ENCODE measurements at places on chromosomes 7 and 10. TPM values are rescaled to one million over a fixed set of nuclear protein-coding genes. Genes with fewer than 3 reads are reported as not detected.

DNA sequence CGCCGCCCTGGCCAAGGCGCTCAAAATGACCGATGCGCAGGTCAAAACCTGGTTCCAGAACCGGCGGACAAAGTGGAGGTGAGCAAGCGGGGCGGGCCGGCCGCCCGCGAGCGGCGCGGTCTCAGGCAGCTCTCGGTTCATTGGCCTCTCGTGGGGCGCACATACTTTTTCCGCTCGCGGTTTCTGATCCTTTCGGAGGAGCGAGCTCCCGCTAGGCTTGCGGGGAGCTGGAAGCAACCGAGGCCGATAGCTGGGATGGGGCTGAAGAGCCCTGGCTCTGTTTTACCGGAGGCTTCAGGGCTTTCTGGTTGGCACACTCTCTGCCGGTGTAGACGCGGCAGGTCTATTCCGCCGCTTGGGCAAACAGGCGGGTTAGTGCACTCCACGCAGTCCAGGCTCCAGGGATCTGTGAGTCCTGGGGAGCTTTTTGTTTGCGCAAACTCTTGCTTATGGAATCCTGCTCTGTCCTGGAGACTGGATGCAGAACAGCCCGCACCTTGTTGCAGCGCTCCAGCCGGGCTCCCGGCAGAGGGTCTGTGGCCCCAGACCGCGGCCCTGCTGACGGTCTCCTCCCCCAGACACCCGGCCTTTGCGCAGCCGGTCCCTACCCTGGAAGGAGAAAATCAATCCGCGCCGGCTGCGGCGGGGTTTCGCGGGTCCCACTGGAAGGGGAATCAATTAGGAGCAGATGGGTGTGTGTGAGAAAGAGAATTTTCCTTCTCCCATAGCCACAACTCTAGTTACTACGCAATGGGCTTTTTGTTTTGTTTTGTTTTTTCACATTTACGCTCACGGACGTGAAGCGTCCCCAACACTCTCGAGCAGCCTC, 3.4 kb downstream of the TLX1 start:
- DNase-seq = no peak

CACUL1 gene
- 35.6 TPM for total RNA-seq

TRIL gene
- total RNA-seq = 2.9 TPM

SFTPA1 gene
- total RNA-seq = 14,730 TPM

DNA sequence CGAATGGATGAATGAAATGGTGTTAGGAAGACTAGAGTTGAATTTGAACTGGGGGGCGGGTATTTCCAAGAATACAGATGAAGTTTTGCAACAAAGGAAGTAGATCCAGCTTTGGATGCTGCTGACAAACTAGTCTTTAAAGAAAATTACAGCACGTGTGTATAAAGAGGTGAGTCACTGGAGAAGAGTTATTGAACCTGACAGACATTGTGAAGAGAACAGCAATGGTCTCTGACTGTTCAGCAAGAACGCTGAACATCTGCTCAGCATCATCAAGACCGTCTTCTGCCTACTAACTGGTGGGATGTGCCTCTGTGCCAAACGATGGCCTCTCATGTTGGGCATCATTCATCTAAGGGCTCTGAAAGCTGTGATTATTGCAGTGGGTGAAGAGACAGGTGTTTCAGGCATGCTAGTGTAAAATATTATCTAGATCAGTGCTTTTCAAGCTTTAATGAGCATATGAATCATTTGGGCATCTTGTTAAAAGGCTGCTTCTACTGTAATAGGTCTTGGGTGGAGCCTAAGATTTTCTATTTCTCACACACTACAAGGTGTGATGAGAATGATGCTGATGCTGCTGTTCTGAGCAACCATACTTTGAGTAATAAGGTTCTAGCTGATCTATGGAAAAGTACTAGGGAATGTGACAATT, 291.3 kb downstream of the PTEN start:
- DNase-seq = no peak

PCDH15 gene
- 1.1 TPM for total RNA-seq

DNA sequence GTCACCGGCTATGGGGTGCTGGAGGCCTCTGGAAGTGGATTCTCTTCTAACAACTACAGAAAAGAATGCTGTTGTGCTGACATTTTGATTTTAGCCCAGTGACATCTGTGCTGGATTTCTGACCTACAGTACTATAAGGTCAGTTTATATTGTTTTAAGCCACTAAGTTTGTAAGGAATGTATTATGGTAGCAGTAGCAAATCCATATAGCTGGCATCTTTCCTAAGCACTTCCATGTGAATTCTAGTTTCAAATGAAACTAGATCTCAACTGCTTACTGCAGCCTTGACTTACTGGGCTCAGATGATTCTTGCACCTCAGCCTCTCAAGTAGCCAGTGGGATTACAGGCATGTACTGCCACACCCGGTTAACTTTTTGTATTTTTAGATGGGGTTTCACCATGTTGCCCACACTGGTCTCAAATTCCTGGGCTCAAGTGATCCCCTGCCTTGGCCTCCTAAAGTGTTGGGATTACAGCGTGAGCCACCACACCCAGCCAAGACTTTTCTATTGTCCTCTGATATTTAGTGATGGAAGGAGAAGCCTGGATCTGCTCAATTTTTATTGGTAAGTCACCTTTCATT, 414.0 kb downstream of the PHTF2 start:
- DNase-seq = no peak

- no peak for DNase-seq
Measured at GRCh38 chr7:27316311-27316710, 73.7 kb downstream of the EVX1 start.

GRCh38 chr7:121447911-121448300, 51.8 kb upstream of the FAM3C start:
- DNase-seq = no peak

NPSR1 gene
- not detected for total RNA-seq

DNA sequence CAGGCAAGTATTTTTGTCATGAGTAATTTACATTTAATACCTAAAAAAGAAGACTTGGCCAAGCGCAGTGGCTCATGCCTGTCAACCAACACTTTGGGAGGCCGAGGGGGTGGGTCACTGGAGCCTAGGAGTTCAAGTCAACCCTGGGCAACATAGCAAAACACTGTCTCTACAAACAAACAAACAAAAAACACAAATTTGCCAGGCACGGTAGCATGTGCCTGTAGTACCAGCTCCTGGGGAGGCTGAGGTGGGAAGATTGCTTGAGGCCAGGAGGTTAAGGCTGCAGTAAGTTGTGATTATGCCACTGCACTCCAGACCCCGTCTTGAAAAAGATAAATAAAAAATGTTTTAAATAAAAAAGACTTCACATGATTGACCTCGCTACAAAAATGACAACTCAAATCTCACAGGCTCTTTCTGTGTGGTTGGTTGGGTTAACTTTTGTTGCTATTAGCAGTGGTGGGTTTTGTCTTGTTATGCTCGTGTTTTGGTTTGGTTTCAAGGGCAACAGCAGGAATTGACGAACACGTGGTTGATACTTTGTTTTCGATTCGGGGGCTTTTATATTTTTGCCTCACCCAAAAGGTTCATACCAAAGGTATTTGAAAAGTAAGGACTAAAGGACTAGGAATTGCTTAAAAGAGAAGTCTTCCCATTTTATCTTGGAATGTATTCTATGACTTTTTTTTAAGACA, 227.2 kb upstream of the MKLN1 start:
- no peak for DNase-seq

- no peak for DNase-seq
Measured at GRCh38 chr7:149713061-149713730, 60.2 kb downstream of the ZNF467 start.

ADGRA1 gene
- total RNA-seq = 0.34 TPM

DNAJB9 gene
- total RNA-seq = 29.6 TPM

NPM3 gene
- 14.4 TPM for total RNA-seq

SHTN1 gene
- total RNA-seq = 40.9 TPM

ZWINT gene
- 5.6 TPM for total RNA-seq

- DNase-seq = no peak
Measured at GRCh38 chr10:12195281-12195602, 449 bp downstream of the NUDT5 start.

INMT gene
- 447 TPM for total RNA-seq

EPHB6 gene
- total RNA-seq = 9.4 TPM

GRCh38 chr7:10156972-10157371, 816.7 kb upstream of the PHF14 start:
- no peak for DNase-seq

SH2B2 gene
- total RNA-seq = 16.4 TPM

DNA sequence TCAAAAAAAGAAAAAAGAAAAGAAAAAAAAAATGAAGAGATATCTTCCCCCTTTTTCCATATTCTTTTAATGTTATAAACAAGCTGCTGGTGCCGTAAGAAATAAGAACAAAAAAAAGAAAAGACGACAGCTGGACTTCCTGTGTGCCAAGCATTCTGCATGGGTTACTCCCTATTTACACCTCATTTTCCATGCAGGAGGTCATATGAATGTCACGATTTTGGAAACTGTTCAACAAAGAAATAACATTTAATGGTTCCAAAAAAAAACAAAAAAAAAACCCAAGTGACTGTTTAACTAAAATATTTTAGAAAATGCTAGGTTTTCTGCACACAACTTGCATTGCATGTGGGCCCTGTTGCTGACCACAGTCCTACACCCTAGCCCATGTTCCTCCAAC, 159.3 kb downstream of the TNS3 start:
- no peak for DNase-seq

- DNase-seq = no peak
Measured at GRCh38 chr7:100356416-100357068, 1.4 kb upstream of the PILRB start.

GPAM gene
- total RNA-seq = 26.2 TPM

GRCh38 chr7:141053626-141054025, 20.2 kb upstream of the TMEM178B start:
- peak; percentile 11 for DNase-seq

DNA sequence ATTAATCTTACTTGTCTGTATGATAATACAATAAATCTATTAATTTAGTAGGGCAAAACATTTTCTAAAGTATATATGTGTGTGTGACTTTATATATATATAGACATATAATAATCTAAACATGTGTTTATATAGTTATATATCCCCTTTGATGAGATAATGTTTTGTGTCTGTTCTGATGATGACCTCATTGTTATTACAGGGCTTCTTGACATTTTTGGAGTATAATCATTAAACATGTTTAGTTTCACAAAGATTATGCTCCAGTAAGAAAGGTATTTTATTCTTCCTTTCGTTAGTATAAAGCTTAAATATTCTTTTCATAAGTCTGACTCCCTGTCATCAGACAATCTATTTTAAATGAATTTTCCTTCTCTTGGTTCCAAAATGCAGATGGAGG, 62.3 kb upstream of the CABCOCO1 start:
- DNase-seq = no peak

DNA sequence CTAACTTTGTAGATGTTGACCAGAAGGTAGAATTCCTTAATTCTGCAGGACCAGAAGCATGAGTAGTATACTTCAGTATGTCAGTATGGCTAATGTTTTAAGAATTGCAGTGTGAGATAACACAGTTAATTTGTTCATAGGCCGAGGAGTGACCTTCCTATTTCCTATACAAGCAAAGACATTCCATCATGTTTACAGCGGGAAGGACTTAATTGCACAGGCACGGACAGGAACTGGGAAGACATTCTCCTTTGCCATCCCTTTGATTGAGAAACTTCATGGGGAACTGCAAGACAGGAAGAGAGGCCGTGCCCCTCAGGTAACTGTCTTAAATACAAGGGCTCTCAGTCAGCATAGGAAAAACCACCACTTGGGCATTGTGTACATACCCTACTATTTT, 7.2 kb downstream of the DDX21 start:
- no peak for DNase-seq

PRTFDC1 gene
- total RNA-seq = 2.9 TPM

- DNase-seq = no peak
Measured at GRCh38 chr7:138564365-138564764, 104.3 kb downstream of the TRIM24 start.

UCN3 gene
- total RNA-seq = not detected

DNA sequence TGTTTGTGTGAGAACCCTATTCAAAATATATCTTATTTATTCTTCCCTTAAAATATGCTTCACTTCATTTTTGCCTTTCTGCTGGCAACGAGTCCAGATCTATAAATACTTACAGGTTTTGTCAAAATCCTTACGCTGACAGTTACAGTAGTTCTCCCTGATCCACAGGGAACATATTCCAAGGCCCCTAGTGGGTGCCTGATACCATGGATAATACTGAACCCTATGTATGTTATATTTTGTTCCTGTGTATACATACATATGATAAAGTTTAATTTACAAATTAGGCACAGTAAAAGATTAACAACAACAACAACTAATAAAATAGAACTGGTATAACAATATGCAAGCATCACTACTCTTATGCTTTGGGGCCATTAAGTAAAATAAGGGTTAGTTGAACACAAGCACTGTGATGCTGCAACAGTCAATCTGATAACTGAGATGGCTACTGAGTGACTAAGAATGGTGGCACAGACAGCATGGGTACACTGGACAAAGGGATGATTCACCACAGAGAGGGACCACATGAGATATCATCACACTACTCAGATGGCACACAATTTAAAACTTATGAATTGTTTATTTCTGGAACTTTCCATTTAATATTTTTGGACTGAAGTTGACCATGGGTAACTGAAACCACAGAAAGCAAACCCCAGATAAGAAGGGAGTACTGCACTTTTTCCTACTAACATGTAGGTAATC, 29.4 kb upstream of the PCGF5 start:
- no peak for DNase-seq

GRCh38 chr7:115008465-115009114, 86.7 kb downstream of the MDFIC start:
- DNase-seq = no peak

- no peak for DNase-seq
Measured at GRCh38 chr10:99912041-99912440, 97.7 kb downstream of the DNMBP start.

GRCh38 chr10:21512573-21513404, 12.7 kb downstream of the SKIDA1 start:
- no peak for DNase-seq
